ENCODE measurements at places on chromosomes 4 and X.
A peak's percentile ranks its signal among the peaks of the same experiment; 100 is the strongest.

DNA sequence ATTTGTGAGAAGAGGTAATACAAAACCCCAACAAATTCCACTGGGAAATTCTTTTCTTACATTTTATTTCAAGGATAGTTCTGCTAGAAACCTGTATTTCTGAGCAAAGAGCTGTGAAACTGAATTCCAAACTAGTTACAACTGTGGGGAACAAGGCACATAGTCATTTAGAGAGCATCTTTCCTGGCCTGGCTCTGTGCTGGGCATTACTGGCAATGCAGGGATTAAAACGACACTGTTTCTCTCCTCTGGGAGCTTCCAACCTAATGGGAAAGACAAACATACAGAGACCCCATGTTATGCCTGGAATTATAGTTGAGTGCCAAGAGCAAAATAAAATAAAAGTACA lies 36.5 kb downstream of the SUPT20HL1 start:
- DNase-seq = peak; percentile 63

GRCh38 chr4:141074098-141074878 lies 59.0 kb downstream of the RNF150 start:
- DNase-seq = no peak

- no peak for DNase-seq
Observed at GRCh38 chr4:7824218-7824617, 115.4 kb downstream of the AFAP1 start.

GRCh38 chr4:11367371-11367770 lies 61.3 kb downstream of the HS3ST1 start:
- DNase-seq = peak; percentile 51

GRCh38 chrX:135213200-135213844 lies 38.5 kb upstream of the ETDA start:
- no peak for DNase-seq

GRCh38 chr4:33512397-33512796 lies 2731.9 kb downstream of the ARAP2 start:
- DNase-seq = no peak

GRCh38 chr4:85102606-85103005 lies 136.1 kb upstream of the WDFY3 start:
- peak; percentile 62 for DNase-seq

DNA sequence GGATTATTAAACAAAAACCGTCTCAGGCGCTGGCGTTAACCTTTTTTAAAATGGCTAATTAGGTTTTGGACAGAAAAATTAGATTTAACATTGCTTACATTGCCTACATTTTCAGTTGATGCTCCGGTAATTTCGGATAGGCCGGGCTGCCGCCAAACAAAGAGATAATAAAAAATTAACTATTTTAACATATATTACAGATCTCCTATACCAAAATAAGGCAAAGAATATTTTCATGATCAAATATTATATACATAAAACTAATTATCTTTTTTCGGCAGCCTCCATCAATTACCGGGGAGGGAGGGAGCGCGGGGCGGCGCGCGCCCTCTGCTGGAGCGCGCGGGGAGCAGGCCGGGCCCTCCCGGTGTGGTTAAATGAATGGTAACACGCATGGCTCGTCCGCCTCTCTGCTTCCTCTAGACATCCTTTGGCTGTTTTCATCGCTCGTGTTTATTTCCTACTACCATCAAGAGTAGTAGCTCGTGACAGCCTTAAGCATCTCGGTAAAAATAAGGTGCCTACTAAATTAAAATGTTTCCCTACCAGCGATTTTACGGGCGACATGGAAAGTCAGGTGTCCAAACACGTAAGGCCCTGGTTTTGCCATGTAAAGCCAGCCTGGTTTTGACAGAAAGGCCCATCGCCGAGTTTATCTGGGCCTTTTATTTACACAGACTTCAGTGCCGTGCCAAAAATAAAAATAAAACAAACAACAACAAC lies 52.4 kb upstream of the TMEM33 start:
- DNase-seq = peak; percentile 19

DNA sequence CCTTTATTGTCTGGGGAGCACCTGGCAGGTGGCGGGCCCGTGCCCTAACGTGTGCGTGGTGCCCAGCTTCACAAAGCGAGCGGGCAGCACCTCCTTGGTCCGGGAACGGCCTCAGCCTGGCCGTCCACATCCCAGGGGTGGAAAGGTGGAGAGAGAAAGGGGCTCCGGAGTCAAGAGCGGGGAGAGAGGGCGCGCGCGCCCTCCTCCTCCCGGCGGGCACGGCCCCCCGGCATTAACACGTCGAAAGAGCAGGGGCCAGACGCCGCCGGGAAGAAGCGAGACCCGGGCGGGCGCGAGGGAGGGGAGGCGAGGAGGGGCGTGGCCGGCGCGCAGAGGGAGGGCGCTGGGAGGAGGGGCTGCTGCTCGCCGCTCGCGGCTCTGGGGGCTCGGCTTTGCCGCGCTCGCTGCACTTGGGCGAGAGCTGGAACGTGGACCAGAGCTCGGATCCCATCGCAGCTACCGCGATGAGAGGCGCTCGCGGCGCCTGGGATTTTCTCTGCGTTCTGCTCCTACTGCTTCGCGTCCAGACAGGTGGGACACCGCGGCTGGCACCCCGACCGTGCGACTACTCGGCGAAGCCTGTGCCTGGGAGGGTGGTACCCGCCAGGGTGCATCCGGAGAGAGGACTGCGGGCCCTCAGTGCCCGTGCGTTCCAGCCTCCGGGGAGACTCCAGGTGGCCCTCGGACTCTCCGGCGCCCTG lies at the start of gene KIT:
Gene KIT (plus strand): TSS at position 407 of the 701 bp plus-strand sequence. CDS start 58 bp downstream, at position 465.
- DNase-seq = peak; percentile 69

GRCh38 chr4:110480031-110480549 lies 4.1 kb downstream of the ENPEP start:
- DNase-seq = peak; percentile 99

Measured in fibroblast of skin of back (primary cell).